Liver (tissue), 10 donors: ENCODE measurements at places on chromosomes 7 and 10.

GRCh38 chr10:6182454-6183098 is 20.2 kb upstream of the PFKFB3 start:
- no peak for DNase-seq

DNA sequence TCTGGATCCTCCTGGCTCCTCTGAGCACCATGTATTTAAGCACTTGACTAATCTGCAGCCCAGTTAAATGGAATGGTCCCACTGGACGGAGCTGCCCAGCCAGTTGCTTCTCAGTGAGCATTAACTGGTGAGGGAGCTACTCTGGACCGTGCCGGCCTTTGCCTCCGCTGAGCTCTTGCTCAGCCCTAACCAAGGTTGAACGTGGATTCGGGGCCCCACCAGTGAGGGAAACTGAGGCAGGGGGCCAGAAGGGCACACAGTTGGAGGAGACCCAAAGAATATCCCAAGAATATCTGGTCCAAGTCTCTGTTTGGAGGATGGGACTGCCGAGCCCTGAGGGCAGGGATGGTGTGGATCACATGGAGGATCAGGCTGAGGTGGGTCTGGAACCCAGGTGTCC is 13.7 kb downstream of the ADCYAP1R1 start:
- no peak for DNase-seq

DNA sequence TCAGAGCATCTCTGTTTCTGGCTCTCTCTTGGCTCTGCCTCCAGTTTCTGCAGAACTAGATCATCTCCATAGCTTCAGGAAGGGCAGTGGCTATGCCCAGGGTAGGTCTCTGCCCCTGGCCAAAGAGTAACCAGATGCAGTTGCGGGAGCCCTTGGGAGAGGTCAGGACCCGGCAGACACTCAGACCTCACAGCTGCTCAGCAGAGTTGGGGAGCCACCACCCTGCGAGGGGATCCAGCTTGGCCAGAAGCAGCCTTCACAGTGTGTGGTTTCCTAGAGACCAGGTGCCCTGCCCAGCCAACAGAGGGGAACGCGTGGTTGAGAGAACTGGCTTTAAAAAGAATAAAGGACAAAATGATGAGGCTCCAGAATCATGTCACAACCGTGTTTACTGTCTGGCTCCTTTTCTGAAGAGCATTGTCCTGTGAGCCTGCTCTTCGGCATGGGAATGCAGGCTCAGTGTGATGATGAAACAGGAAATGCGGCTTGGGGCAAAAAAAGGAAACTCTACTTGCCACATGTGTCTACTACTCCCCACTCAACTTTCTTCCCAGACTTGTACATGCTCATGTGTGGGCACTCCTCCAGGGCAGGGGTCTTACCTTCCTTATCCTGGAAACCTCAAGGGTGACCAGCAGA is 243.1 kb downstream of the INHBA start:
- DNase-seq: no peak

DNA sequence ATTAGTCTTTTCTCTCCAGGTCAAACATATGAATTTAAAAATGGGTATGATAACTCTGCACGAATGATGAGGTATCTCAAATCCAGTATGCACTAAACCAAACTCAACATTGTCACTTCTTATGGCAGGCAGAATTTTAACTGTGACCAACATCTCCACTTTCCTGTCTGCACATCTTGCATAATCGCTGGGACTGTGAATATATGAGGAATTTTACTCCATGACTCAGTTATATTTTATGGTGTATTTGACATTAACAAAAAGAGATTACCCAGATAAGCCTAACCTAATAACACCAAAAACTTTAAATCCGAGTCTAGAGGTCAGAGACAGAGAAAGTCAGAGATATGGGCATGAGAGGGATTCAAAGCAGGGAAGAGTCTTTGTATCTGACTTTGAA is 454.5 kb upstream of the SEMA3D start:
- DNase-seq: no peak
